Endothelial cell of umbilical vein (primary cell): ENCODE measurements at places on chromosomes 2 and 18. TPM values are rescaled to one million over a fixed set of nuclear protein-coding genes. Genes with fewer than 3 reads are reported as not detected.
A peak's percentile ranks its signal among the peaks of the same experiment; 100 is the strongest.

DNA sequence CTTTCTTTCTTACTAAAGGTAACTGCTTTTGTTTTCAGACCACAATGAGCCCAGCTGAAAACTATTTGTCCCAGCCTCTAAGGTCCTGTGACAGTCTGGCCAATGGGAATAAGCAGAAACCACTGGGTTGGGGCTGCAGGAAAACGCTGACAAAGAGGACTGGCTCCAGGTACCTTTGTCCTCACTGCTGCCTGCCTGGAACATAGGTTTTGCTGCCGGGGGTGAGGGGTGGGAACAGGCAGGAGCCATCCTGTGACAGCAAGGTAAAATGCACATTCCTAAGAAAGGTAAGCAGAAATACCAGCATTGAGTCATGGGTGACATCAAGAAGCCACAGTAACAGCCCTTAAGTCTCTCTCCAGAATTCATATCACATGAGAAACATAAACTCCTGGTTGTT, 21.6 kb downstream of the PTPN2 start:
- no peak overlapping the region for H3K4me3 ChIP-seq
- no peaks in the 10 kb centered on the region for H3K4me1 ChIP-seq
- DNase-seq = no peak
- no peaks in the 10 kb centered on the region for H3K27me3 ChIP-seq

DNA sequence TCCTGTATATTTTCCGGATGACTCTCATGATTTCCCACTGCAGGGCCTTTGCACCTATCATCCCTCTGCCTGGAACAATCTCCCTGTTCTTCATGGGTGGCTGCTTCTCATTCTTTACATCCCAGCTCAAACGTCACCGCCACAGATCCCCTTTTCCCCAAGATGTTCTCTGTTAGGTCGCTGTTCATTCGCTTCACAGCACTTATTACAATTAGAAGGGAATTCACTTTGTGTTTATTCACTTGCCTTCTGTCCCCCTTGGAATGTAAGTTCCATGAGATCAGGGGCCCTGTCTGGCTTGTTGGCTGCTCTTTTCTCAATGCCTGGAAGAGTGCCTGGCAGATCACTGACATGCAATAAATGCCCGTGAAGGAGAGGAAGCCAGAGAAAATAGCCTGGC, 106.7 kb downstream of the FOXI3 start:
- no peaks in the 10 kb centered on the region for H3K36me3 ChIP-seq
- no peak for DNase-seq
- no peaks in the 10 kb centered on the region for H3K4me1 ChIP-seq
- H3K4me3 ChIP-seq = no peak overlapping the region

GRCh38 chr2:190311893-190312634, 7.6 kb downstream of the HIBCH start:
- H3K4me3 ChIP-seq = no peak overlapping the region
- H3K27ac ChIP-seq = no peak overlapping the region
- DNase-seq = no peak
- H3K4me1 ChIP-seq = no peaks in the 10 kb centered on the region

- DNase-seq = no peak
- H3K27ac ChIP-seq = no peak overlapping the region
- H3K4me3 ChIP-seq = no peak overlapping the region
- no peaks in the 10 kb centered on the region for H3K27me3 ChIP-seq
- no peaks in the 10 kb centered on the region for H3K4me1 ChIP-seq
Observed at GRCh38 chr2:44102790-44103562, 65.7 kb upstream of the PPM1B start.

DNA sequence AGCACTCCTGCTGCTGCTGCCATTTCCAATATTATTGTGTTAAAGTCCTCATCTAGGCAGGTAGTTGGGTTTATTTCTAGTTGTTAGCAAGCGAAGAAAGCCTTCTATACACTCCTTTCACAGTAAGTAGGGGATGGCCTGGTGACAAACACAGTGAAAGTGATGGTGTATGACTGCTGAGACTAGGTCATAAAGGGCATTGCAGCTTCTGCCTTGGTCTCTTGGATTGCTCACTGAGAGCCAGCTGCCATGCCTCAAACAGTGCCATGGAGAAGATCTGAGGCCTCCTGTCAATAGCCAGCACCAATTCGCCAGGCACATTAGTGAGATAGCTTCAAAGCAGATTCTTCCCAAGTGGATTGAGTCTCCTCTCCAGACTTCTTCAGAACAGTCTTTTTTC, 27.6 kb upstream of the MSTN start:
- H3K27me3 ChIP-seq = no peaks in the 10 kb centered on the region
- no peaks in the 10 kb centered on the region for H3K4me1 ChIP-seq
- no peak overlapping the region for H3K27ac ChIP-seq
- no peak for DNase-seq

DNA sequence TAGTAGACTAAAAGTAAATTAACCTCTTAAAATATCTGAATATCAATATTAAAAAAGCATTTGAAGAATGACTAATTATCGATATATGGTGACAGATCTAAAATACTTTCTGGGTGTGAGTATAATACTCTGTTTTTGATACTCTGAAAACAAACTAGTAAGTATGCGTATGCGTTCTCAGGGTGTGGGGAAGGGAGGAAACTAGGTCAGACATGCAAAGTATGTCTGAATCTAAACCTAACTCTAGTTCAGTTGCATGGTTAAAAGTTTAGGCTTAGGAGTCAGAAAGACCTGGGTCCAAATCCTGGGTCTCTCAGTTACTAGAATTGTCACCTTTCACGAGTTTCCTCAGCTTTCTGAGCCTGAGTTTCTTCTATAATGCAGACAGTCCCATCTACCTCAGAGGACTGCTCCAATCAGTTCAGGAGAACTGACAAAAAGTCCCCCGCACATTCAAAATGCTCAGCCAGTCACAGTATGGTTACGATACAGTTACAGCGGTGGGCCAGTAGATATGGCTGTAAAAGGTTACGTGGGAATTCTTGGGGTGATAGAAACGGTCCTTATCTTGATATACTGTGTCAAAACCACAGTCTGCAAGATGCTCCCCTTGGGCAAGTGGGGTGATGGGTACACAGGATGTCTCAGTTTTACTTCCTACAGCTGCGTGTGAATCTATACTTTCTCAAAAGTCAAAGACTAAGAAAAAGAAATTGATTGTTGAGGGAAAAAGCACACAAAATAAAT, 29.2 kb downstream of the UNC50 start:
- H3K36me3 ChIP-seq = peaks cover 22% of the 10 kb centered on the region
- no peak for DNase-seq
- no peak overlapping the region for H3K4me3 ChIP-seq
- no peaks in the 10 kb centered on the region for H3K27me3 ChIP-seq

DNA sequence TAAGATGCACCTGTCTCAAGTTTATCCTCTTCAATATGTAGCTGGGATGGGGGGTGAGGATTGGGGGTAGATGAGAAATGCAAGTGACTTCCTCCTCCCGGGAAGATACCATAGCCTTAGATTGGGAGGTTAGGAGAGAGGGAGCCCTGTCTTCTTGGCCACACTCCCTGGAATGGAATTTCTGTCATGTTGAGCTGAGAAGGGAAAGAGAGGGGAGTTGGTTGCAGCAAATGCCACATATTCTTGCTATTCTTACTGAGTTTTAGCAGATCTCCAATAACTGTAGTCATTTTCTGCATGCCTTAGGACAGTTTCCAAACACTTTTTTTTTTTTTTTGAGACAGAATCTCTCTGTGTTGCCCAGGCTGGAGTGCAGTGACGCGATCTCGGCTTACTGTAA, 35.9 kb downstream of the TAF4B start:
- DNase-seq = no peak

- H3K36me3 ChIP-seq = no peaks in the 10 kb centered on the region
- no peak overlapping the region for H3K27ac ChIP-seq
- no peaks in the 10 kb centered on the region for H3K4me1 ChIP-seq
Observed at GRCh38 chr2:70797506-70797905, 7.1 kb upstream of the FIGLA start.

GRCh38 chr2:68420254-68420910, 46.7 kb downstream of the FBXO48 start:
- H3K27me3 ChIP-seq = peaks cover 9% of the 10 kb centered on the region
- H3K4me1 ChIP-seq = no peaks in the 10 kb centered on the region
- H3K36me3 ChIP-seq = no peaks in the 10 kb centered on the region
- no peak overlapping the region for H3K4me3 ChIP-seq
- no peak for DNase-seq
- no peak overlapping the region for H3K27ac ChIP-seq

- DNase-seq = no peak
- H3K4me1 ChIP-seq = no peaks in the 10 kb centered on the region
- H3K27ac ChIP-seq = no peak overlapping the region
- no peaks in the 10 kb centered on the region for H3K36me3 ChIP-seq
- H3K27me3 ChIP-seq = no peaks in the 10 kb centered on the region
- no peak overlapping the region for H3K4me3 ChIP-seq
Observed at GRCh38 chr18:76055578-76055977, 439.5 kb downstream of the ZNF516 start.

DNA sequence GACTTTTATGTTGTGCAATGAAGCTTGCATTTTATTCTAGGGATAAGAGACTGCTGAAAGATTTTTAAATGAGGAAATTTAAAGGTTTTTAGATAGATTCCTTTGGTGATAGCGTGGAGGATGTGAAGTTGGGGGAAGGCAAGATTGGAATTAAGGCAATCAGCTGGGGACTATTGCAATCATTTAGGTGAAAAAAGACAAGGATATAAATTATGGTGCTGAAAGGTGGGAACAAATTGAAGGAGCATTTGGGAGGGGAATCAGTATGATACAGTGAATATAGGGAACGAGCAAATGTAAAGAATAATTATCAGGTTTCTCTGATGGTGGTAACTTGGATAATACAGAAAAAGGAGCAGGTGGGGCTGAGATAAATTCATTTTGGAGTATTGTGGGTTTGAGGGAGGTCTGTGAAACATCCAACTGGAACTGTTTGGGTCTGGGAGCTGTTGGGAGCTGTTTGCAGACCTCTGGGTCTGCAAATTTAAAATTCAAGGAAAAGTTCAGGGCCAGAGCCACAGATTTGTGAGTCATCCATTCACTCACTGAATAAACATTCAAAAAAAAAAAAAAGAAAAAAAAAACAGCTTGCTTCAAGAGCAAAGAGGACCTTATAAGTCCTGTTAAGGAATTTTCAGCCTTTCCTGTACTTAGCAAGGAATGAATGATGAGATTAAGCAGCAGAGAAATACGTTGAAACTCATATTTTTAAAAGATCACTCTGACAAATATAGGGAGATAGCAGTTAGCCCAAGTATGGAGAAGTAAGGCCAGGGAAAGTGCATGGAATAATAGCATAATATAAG, 257.5 kb upstream of the FN1 start:
- peak overlapping the region; percentile 83 for H3K27ac ChIP-seq
- H3K4me1 ChIP-seq = peaks cover 33% of the 10 kb centered on the region
- H3K27me3 ChIP-seq = no peaks in the 10 kb centered on the region
- peaks cover 6% of the 10 kb centered on the region for H3K36me3 ChIP-seq

- no peaks in the 10 kb centered on the region for H3K4me1 ChIP-seq
- no peaks in the 10 kb centered on the region for H3K27me3 ChIP-seq
- DNase-seq = no peak
- no peaks in the 10 kb centered on the region for H3K36me3 ChIP-seq
- H3K4me3 ChIP-seq = no peak overlapping the region
Observed at GRCh38 chr18:50350699-50351098, 24.1 kb upstream of the SKA1 start.

DNA sequence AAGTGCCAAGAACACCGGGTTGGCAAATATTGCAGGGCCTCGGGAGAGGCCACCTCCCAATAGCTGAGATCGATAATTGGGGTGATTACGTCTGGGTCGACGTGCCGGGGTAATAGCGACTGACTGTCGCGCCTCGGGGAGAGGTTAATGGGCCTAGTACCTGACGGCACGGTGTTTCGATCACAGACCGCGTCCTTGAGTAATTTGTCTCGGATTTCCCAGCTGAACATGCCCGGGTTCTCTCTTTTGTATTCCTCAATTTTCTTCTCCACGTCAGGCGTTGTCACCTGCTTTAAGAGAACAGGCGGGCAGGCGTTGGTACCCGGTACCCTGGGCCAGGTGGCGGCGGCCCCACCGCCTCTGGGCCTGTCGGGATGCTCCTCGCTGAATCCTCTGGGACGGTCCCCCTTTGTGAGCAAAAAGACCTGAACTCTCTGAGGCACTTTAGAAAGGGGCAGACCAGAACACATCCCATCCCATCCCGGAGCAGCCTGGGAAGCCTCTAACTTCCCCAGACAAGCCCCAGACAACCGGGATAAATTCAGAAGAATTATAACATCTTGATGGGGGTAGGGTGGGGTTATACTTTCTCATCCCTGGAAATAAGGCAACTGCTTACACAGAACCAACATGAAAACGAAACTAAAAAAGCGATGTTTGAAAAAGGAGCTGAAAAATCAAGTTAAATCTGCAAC, 3.3 kb downstream of the PAX3 start:
- H3K4me3 ChIP-seq = no peak overlapping the region
- H3K27me3 ChIP-seq = peaks cover 99% of the 10 kb centered on the region
- no peak overlapping the region for H3K27ac ChIP-seq

DNA sequence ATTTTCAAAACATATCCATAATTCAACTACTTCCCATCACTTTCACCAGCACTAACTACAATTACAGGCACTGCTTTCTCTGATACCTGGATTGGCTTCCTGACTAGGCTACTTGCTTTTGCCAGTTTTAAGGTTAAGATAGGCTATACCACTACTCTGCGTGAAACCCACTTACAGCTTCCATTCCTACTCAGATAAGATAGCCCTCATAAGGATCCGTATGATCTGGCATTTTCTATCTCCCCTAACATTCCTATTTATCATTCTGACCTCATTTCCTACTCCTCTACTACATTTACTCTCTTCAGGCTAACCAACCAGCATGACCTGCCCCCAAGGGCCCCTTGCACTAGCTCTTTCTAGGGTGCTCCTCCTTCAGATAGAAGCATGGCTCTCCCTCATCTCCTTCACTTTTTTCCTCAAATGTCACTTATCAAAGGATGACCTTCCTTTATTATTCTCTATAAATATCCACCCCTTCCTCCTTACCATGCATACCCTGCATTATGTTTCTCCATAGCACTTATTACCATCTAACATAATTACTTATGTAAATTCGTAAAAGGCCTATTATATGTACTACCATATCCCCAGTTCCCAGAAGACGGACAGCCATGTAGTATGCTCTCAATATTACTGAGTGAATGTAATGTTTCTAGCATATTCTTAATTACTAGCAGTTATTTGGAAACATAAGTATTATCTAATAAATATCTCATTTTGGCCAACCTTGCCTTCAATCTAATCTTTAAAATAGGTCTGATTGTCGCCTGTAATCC, 4.4 kb downstream of the TIA1 start:
- peaks cover 34% of the 10 kb centered on the region for H3K4me1 ChIP-seq
- H3K27ac ChIP-seq = no peak overlapping the region
- no peak overlapping the region for H3K4me3 ChIP-seq

DNA sequence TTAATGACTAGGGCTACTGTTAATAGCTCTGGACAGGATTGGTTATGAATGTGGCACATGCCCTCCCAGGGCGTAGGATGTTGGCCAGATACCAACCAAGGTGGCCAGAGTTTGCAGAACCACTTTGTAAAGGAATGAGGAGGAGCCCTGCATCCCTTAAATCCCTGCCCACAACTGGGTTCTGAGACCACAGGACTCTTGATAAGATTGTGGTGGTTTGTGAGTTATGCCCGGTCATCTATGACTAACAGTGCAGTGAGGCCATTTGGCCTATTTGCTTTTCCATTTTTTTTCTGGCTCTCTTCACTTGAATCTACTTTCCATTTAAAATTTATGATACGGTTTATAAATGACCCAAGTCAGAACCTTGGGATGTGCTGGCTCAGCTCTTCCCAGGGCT, 294.5 kb downstream of the PRKCE start:
- peaks cover 39% of the 10 kb centered on the region for H3K4me1 ChIP-seq
- no peaks in the 10 kb centered on the region for H3K27me3 ChIP-seq
- H3K27ac ChIP-seq = no peak overlapping the region
- H3K36me3 ChIP-seq = no peaks in the 10 kb centered on the region
- no peak for DNase-seq

CYRIA gene
- total RNA-seq = 38.4 and 40.3 TPM in 2 replicates

CGREF1 gene
- total RNA-seq = 4.0 and 5.8 TPM in 2 replicates

NTSR2 gene
- total RNA-seq = not detected in 2 replicates

ADAM23 gene
- 20.6 and 38.5 TPM in 2 replicates for total RNA-seq

RAX gene
- not detected in 2 replicates for total RNA-seq

STARD6 gene
- total RNA-seq = not detected in 2 replicates

CFC1 gene
- not detected in 2 replicates for total RNA-seq

SERPINB5 gene
- total RNA-seq = not detected in 2 replicates
